NCI-H1436 (cell line): ENCODE measurements at places on chromosomes 12 and 14.

DNA sequence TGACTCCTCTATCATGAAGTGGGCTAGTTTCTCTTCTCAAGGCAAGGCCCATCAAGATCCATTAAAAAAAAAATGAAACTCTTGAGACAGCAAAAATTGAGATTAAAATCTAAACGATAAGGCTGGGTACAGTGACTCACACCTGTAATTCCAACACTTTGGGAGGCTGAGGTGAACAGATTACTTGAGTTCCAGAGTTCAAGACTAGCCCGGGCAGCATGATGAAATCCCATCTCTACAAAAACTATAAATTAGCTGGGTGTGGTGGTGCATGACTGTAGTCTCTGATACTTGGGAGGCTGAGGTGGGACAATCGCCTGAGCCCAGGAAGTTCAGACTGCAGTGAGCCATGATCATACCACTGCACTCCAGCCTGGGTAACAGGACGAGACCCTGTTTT, 226.5 kb upstream of the SOX5 start:
- no peak for DNase-seq

DNA sequence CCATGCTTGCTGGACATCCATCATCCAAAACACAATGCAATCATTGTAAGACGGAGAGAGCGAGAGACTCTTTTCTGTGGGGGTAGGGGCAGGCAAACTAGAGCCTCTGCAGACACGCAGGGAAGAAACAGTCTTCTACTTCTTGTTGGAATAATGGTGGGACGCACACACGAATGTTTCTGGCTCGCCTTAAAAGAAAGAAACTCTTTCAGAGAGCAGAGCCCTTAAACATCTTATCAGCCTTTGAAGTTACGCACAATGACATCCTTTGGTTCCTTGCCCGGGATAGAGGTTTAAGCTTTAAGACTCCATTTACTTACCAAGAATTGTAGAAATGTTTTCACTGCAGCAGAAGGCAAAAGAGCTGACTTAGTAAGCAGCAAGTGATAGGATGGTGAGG, 133.8 kb upstream of the FOXN3 start:
- no peak for DNase-seq

DNA sequence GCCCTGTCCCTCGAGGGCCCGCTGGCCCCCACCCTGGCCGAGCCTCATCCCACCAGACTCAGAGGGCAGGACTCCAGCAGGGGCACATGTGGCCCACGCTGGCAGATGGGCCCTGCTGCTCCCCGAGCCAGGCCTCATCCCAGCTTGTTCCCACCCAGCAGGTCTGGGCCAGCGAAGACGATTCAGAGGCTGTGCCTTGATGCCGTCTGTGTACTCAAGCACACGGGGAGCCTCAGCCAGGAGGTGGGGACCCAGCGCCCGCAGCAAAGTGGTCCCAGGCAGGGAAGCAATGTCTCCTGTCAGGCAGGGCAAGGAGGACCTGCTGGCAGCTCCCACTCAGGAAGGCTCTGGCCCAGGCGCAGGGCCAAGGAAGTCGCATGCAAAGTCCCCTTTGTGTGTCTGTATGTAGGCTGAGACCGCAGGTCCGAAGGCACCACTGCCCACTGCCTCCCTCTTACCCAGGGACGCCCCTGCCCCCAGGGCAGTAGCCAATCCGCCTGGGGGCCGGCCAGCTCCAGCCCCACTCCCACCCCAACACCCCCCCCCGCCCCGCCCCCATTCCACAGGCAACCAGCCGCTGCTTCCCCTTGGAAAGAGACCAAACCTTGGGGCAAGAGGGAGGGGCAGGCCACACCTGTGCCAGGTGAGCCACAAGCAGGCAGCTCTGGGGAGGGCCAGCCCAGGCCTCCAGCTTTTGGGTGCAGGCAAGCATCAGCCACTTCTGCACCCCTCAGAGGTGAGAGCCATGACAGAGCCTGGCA, 9.4 kb downstream of the DEGS2 start:
- no peak for DNase-seq

DNA sequence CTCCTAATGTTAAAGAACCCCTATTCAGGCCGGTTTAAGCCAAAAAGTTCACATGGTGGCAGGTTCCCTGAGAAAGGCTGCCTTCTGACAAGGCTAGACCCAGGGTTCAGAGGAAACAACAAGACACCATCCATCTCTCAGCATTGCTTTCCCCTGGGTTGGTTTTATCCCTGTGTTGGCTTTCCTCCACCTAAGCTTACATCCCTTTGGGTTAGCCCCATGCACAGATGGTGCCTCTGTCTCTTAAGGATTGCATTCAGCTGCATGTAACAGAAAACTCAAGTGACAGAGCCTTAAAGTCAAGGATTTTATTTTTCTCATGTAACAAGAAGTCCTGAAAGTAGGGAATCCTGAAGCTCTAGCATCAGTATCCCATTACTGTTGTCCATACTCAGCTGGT, 42.8 kb upstream of the RIN3 start:
- DNase-seq, result no peak

GRCh38 chr12:91883811-91884210, 261.8 kb downstream of the BTG1 start:
- no peak for DNase-seq
